T-helper 2 cell (primary cell): ENCODE measurements at places on chromosomes 4 and X.

- no peak for DNase-seq
Measured at GRCh38 chr4:184396570-184397515, 77.5 kb downstream of the IRF2 start.

DNA sequence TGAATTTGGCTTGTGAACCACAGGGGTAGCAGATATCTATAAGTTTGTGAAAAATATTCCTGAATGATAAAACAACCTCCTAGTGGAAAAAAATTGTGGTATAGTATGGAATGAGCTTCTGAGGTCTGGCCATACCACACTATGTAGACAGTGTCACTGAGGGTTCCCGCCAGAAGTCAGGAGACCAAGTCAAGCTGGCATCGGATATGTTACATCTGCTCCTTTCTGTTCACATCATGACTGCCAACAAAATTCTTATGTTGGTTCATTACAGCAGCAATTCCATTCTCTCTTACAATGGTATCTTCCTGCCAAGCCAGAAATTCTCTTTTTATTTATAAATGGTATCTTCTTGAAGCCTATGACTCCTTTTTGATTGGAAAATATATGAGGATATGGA is 273.0 kb downstream of the PPP3CA start:
- DNase-seq: no peak

DNA sequence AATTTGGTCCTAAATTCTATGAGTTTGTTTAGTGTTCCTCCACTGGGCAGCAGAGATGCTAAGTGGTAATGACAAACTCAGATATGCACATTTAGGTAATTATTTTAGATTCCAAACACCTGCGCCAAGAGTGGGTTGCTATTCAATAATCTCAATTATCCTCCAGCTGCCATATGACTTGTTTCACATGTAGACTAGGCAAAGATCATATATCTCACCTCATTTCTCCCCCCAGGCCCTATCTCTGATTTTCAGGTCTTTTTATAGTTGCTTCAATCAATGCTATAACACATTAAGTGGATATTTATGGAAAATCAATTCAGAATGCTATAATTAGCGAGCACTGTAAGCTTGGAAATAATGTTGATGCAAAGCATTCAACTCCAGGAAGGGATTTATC is 217.6 kb downstream of the KCTD8 start:
- no peak for DNase-seq

DNA sequence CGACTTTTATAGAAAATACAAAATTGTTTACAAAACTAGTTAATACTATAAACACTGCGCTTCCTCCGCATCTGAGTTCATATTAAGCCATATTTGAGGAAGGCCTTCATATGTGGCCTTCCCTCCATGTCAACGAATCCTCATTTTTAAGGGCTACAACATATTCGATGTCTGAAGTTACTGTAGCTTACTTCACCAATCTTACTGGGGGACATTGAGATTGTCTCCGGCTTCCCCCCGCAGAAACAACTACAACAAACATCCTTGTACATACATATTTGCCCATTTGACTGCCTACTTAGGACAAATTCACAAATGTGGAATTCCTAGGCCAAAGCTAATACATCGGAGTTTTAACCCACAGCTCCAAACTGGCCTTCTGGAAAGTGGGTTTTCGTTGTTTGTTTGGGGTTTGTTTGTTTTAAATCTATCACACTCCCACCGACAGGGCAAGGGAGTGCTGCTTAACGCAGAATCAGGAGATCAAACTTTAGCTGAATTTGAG is 581 bp upstream of the FAM114A1 start:
- DNase-seq: no peak

DNA sequence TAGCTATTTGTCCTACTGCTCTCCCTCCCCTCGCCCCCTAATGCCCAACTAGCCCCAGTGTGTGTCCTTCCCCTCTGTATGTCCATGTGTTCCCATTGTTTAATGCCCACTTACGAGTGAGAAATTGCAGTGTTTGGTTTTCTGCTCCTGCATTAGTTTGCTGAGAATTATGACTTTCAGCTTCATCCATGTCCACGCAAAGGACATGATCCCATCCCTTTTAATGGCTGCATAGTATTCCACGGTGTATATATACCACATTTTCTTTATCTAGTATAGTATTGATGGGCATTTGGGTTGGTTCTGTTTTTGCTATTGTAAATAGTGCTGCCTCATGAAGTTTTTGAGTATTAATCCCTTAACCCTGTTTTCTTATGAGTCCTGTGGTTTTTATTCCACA is 33.6 kb upstream of the CFAP299 start:
- no peak for DNase-seq

GRCh38 chr4:144861471-144861870 is 215.5 kb downstream of the HHIP start:
- no peak for DNase-seq

GRCh38 chr4:180696460-180697092 is 1546.6 kb upstream of the TENM3 start:
- DNase-seq: no peak
